ENCODE measurements at places on chromosomes 4 and X.

DNA sequence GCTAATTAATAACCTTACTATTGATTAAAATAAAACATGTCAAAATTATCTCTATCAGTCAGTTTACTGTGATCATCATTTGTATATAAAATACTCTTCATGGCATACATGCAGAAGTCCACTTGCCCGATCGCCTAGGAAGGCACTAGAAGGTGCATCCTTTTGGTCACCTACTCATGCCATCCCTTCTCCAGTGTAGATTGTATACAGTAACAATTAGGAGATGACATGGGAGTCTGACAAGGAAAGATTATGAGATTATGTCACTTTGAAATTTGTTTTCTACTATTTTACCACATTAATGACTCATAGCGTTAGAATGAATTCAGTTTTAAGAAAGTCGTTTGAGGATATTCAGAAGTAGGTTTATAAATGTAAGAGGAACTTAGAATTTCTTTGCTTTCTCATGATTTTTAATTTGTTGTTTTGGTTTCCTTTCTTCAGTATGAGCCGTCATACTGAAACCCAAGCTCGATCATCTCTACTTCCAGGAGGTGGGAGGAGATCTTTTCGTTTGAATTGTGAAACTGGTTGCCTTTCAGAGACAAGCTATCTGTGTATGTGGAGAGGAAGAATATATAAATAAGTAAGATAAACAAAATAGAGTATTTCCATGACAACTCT is 51.1 kb upstream of the UNC5C start:
- DNase-seq, result no peak

- DNase-seq, result no peak
These were observed 266.3 kb downstream of the PDGFC start for GRCh38 chr4:156705311-156705710.

DNA sequence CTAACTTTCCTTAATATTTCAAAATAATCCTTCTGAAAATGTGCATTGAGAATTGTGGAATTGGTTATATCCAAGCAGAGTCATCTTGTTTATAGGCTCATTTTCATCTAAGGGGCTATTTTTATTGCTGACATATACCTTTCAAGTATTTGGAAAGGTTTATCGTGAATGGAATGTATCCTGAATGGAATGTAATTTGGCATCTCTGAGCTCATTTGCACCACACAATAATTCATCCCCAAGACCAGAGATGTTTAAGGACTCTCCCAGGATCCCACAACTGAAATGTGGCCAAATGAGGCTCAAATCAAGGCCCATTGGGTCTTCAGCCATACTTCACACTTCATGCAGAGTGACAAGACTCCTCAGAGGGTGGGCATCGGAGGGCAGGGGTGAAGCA is 7.5 kb upstream of the SETD7 start:
- no peak for DNase-seq

GRCh38 chrX:31652650-31653049 is 580.8 kb upstream of the FTHL17 start:
- DNase-seq, result no peak

- DNase-seq, result no peak
These were observed 182.7 kb downstream of the ANK2 start for GRCh38 chr4:113232194-113232593.

DNA sequence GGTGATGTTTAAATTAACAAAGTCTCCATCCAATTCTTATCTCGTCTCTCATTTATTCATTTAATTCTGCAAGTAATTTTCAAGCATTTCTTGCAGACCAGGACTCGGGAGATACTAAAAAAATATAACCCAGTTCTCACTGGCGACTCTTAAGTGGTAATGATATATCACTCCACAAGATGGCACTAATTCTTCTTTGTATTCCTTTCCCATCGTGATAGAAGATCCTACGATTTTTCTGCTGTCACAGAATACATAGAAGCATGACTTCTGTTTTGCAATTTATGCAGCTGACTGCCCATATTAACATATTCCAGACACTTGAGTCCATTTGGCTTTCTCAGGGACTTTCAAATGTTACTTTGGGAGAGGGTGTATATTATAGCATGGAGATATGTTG is 64.0 kb upstream of the FGF13 start:
- no peak for DNase-seq

DNA sequence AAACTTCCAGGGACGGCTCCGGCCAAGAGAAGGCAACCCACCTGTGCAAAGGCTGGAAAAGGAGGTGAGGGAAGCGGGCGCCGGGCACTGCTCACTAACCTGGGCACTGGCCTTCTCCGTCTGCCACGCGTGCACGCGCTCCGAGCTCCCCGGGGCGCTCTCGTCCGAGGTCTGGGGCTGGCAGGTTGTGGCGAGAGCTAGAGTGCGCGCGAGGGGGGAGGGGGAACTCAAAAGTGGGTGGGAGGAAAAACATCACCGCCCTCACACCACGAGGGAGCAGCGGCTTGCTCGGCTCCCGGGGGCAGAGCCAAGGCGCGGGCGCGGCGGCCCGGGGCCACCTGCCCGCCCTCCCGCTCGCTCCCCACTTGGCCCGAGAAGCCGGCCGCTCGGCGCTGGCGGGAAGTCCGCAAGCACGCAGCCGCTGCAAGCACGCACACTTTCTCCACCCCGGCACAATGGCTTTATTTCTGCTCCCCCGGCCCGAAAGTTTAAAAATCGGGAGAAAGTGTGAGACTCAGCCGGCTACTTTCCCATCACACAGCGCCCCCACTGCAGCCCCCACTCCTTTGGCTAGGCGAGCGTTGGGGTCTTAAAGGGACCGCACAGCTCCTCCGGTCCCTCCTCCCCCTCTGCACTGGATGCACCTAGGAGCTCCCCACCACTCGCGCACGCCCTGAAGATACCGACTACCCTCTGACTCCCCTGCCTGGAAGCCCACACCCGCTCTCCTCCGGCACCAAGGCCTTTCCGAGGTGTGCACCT is at the start of gene CHRDL1:
Gene CHRDL1 (minus strand): TSS at position 173 of the 762 bp plus-strand sequence. CDS start 3,636 bp downstream, outside the sequence.
- DNase-seq, result no peak

DNA sequence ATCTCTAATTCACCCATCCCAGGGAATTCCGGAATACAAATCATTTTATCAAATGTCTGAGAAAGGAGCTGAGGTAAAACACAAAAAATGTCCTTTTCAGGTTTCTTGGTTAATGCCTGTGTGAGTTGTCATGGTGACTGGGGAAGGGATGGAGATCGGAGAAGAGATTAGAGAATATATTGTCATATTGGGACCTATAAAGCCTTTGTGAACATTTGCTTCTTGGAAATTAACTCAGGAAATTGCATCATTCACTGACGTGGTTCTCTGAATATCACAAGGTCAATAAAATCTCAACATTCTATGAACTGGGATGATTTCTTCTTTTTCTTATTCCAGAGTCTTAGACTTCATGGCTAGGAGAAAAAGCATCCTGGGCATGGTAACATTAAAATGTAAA is 174.8 kb upstream of the GLRA2 start:
- no peak for DNase-seq

GRCh38 chr4:184684491-184685189 is 35.1 kb downstream of the PRIMPOL start:
- DNase-seq, result no peak

DNA sequence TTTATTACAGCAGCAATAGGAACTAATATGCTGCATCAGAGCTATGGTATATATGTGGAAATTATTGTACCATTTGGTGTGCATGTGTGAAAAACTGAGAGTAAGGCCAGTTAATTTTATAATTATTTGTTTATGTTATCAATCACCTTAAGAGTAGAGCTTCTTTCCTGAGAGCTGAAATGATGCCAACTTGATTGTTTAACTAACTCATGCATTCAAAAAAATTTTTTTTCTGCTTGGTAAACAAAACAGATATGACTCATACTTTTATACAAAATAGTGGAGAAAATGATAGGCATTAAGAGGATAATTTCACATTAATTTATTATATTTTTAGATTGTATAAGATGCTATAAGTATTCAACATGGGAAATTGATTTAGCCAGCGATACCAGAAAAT is 622.7 kb downstream of the RAPGEF2 start:
- no peak for DNase-seq

DNA sequence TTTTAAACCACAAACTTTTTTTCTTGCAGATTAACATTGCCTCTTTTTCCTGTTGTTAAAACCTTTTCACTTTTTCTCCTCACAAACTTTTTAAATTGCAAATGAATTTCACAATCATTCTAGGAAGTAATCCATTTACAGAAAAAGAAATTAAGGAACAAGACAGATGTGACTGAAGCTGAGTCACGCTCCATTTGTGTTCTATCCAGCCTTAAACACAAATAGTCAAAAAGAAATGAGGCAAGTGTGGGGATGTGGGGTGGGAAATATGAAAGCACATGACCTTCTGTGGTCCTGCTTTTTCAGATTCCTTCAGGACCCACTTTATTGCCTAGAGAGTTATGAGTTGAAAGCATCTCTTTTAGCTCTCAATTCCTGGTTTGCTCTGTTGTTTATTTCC is 197.0 kb downstream of the ADGRL3 start:
- DNase-seq, result no peak

- no peak for DNase-seq
These were observed 10.2 kb downstream of the ASIC5 start for GRCh38 chr4:155855897-155856296.

DNA sequence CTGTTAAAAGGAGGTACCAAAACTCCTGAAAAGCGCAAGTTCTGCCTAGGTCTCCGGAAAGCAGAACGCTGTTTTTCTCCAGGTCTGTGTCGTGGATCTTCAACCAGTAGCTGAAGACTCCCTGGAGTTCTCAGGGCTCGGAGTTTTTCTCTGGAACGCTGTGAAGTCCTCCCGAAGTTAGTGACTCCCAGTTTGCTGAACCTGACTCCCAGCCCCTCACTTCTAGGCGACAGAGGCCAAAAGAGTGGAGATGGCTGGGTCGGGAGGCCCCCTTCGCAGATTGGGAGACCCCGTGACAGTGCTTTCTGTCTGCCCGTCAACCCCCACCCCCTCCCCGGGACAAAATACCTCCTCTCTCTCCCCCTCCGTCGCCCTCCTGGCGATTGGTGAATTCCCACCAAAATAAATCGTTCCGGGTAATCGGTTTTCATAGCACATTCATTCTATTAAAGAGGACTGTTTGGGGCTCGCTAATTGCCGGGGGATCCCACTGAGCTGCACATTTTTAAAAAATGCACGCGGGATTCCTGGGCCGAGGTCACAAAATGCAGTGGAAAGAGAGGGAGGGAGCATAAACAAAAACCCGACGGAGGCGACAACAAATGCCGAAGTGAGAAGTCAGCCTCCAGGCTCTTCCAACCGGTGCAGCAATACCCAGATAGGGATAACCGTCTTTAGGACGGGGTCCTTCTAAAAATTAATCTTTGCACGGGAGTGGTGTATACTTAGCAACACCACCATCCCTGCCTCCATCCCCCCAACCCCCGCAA is 4.0 kb upstream of the MSX1 start:
- no peak for DNase-seq

DNA sequence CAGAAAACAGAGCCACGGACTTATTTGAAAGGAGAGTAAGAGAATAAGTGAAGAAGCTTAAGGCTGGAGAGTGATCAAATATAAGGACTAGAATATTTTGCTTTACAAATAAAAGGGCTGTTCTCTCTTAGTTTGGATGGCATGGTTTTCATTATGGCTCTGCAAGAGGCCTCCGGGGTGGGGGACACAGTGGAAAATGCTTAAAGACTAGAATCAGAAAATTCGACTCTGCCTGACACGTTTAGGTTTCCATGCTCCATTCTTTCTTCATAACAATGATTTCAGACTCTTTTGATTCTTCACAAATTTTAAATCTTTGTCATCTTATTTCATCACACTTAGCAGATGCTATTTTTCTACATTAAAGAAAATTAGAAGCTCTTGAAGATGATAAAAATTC is 632.4 kb upstream of the BOD1L1 start:
- DNase-seq, result no peak

DNA sequence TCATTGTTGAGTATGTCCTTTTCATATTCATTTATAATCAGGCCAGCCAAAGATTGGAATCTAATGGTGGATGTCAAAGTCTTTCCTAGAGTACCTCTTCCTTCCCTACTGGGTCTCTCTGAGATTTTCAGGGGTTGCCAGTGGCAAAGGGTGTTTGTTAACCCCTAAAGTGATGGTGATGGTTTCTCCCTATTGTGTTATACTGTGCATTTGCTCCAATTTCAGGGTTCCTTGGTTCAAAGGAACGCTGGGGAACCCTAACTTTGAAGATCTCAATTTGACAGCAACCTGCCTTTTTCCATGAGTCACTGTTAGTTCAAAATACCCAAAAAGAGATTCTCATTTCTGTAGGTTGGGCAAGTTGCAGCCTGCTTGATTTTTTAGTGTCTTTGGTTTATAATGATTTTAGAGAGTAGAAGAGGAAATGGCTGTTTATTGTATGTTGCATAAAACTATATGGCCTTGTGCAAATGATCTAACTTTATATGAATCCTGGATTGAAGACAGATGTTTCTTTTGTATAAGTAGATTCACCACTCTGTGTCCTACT is 23.0 kb downstream of the GAB1 start:
- DNase-seq, result no peak

- no peak for DNase-seq
These were observed 32.8 kb downstream of the VCX2 start for GRCh38 chrX:8138252-8138651.

GRCh38 chr4:65007841-65008439 is 598.7 kb upstream of the TECRL start:
- DNase-seq, result no peak

GRCh38 chrX:150486011-150486410 is 82.4 kb upstream of the MTM1 start:
- DNase-seq, result no peak

DNA sequence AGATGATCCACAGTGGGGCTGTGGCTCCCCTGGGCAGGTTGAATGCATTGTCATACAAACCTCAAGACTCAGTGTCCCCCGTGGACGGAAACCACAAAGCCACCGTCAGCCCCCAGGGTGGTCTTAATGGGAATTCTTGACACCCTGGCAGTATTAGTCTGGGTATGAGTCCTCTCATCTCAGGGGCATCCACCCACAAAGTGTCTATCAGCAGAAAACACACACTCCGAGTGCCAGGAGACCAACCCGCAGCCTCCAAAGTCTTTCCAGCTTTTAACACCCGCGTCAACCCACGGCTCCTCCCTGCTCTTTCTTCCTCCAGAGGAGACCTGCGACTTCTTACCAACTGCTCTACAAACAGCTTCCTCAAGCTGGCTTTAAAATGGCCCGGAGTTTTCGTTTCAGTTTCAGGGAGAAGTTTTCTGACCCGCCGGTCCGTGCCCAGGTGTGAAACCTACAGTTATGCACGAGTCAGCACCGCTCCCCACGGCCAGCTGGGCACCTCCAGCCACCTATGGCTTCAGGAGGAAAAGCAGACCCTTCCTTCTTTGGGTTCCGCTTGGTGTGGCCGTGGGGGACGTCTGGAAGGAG is 14.4 kb upstream of the ASMTL start:
- DNase-seq, result no peak

DNA sequence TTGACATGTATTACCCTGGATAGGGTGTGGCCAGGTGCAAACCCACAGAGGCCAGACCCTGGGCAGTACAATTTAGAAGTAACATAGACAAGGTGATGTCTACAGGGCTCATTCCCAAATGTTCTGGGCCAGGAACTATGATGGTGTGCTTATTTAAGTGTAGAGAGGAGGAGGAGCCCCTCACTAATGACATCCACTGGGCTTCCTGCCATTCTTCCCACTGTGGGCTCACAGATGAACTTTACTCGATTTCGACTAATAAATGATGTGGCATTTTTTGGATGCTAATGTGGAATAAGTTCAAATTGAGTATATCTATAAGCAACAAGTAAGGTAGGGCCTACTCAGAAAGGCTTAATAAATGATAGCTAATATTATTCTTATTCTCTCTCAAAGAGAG is 280.9 kb upstream of the BOD1L1 start:
- no peak for DNase-seq

- DNase-seq, result no peak
These were observed 322.8 kb upstream of the PPARGC1A start for GRCh38 chr4:24212642-24213041.
